ENCODE measurements at places on chromosomes 6 and 20. TPM values are rescaled to one million over a fixed set of nuclear protein-coding genes. Genes with fewer than 3 reads are reported as not detected.
A peak's percentile ranks its signal among the peaks of the same experiment; 100 is the strongest.

GRCh38 chr6:146593986-146594385 is 4.8 kb upstream of the ADGB start:
- no peak overlapping the region for H3K27ac ChIP-seq
- H3K36me3 ChIP-seq = no peaks in the 10 kb centered on the region
- H3K4me3 ChIP-seq = no peak overlapping the region

IFNGR1 gene
- 48.2 TPM for total RNA-seq

DNA sequence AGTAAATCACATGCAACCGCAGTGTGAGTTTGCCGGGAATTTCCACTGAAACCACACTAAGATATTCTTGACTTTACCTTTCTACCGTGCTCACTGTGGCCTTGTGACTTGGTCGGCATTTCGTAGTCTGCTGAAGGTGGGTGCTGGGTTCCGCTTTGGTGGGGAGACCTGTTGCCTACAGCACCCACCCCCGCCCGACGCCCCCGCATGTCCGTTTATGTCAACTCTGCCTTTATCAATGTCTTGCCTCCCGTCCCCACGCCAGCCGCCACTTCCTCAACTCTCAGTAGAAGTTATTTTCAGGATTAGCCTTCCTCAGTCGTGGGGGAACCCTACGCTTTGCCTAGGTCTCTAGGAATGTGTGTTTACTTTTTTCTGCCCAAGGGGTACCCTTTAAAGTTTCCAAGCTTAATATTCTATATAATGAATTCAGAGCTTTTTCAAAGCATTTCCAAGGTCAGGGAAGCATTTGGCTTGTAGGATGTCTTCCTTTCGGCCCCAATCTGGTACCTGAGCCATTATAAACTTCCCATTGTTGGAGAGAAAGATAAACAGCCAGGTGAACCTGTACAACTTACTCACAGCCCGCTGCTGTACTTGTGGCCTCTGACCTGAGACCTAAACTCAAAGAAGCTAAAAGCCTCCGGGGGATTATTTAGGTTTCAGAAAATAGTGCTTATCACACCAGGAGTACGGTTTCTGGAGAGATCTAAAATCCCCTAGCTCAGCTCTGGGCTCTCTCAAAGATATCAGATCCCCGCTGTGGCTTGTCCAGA is 54.2 kb downstream of the TBC1D7 start:
- H3K4me1 ChIP-seq = peaks cover 53% of the 10 kb centered on the region
- H3K36me3 ChIP-seq = no peaks in the 10 kb centered on the region
- peak overlapping the region; percentile 84 for H3K4me3 ChIP-seq
- H3K27ac ChIP-seq = peak overlapping the region; percentile 96
- no peaks in the 10 kb centered on the region for H3K27me3 ChIP-seq

DNA sequence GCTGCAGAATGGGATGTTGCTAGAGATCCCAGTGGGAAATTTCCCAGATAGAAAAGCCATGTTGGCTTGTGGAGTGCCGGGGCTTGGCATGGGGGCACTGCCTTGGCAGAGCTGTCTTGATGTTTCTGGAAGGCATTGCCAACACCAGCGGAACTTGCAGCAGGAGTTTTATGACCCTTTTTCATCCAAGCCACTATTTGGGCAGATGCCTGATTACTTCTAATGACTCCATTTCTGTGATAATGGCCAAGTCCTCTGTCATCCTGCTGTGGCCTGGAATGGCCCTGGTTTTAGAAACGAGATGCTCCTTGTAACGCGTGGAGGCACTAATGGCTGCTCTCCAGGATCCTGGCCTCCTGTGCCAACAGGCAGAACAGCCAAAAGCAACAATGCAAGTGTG is 229.0 kb downstream of the ZNF217 start:
- no peaks in the 10 kb centered on the region for H3K36me3 ChIP-seq
- no peak for DNase-seq
- no peak overlapping the region for H3K4me3 ChIP-seq
- H3K27me3 ChIP-seq = no peaks in the 10 kb centered on the region
- H3K27ac ChIP-seq = no peak overlapping the region

Data from B cell (primary cell).